ENCODE measurements at places on chromosomes 4 and X.

DNA sequence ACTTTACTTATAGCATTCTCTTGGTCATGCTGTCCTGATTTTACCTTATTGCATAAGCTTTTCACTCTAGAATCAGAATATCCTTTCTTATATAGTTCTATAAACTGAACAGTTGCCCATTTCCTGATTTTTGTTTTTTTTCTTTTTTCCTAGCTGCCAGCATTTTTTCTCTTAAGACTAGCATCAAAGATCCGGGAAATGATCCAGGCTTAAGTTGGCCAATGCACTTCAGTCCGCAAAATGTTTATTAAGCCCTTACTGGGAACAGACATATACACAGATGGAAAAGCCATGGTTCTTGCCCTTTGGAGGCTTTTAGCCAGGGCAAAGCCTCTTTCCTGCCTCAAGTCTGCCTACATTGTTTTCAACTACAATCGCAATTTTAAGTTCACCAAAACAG is 10.1 kb upstream of the BMP2K start:
- no peak for DNase-seq

GRCh38 chrX:115229337-115230003 is 4.4 kb downstream of the LRCH2 start:
- no peak for DNase-seq

- DNase-seq: no peak
Measured at GRCh38 chr4:99104153-99104552, 15.6 kb upstream of the ADH5 start.

DNA sequence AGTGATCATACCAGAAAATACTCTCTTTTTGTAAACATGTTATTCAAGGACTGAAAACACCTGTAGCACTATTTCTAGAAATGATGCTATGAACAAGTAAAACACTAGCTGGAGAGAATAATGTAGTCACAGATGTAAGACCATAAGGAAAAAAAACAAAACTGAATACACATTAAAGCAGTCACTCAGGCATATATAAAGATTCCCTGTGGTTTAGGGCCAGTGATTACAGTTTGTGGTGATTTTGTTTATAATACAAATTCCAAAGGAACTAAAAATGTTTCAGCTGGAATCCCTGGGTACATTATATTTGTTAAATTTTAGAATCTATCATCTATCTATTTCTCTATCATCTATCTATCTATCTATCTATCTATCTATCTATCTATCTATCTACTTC is 777.8 kb upstream of the FRG1 start:
- DNase-seq: no peak

- no peak for DNase-seq
Measured at GRCh38 chr4:41989994-41990364, 351 bp upstream of the SLC30A9 start.

DNA sequence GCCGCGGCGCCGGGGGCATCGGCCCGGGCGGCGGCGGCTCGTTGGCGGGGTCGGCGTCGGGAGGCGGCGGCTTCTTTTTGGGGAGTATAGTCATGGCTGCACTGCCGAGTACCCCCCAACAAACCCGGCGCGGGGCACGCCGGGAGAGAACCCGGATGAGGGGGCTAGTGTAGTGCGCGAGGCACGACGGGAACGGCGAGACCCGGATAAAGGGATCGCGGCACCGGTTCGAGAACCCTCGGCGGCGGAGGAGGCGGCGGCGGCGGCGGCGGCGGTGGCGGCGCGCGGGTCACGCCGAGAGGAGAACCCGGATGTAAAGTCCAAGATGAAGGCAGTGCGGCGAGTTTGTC is at the start of gene OTUD5:
TSS of gene OTUD5 (minus strand) at position 131 of the 350 bp plus-strand sequence. CDS start at position 94, 37 bp downstream.
- DNase-seq: peak; percentile 44

- no peak for DNase-seq
Measured at GRCh38 chrX:39755143-39756032, 342.4 kb downstream of the BCOR start.

DNA sequence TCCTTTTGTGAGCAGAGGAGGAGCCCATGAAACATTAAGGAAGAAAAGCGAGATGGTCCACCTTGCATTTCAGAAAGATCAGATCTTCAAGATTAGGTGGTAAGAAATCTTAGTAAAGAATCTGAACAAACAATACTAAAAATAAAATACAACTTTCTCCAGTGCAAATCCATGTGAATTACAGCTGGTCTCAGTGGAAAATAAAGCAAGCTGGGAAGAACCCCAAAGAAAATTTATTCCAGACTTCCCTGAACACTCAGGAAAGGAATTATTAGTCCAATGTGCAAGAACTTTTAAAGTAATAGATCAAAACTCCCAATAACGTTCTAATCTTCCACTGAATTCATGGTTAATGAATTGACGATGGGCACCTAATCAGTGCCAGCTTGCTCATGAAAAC is 37.3 kb upstream of the C1QTNF7 start:
- DNase-seq: no peak

DNA sequence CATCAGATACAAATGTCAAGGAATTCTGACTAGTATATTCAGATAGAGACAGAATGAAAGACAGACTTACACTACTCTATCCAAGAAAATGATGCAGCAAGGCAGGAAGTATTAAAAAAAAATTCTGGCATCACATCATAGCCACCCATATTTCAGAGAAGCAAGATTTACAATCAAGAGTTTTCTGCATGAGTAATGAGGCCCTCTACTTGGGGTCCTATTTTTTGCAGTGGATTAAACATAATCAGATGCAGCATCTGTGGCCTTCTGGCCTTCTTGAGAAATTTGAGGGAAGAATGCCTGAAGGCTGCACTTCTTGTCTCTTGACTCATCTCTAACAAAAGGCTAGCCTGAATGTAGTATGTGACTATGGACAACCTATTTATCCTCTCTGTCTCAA is 48.2 kb upstream of the SLIT2 start:
- no peak for DNase-seq
